CD4-positive, alpha-beta T cell treated with Interleukin-2 at 100 ng/mL for 4 hours (primary cell): ENCODE measurements at places on chromosomes 6 and 20.
A peak's percentile ranks its signal among the peaks of the same experiment; 100 is the strongest.

DNA sequence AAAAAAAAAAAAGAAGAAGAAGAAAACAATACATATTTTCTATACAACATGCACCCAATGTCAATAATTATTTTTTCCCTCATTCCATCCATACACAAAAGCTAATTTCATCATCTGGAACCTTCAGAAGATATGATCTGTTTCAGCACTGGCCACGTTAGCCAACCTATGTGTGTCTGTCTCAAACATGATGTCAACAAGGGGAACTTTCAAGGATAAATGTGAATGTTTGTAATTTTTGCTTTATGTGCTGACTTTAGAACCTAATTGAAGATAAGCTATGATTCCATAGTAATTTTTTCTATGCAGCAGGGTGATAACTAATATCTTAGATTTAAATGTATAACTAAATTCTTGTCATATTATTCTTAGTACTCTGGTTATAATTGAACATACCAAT lies 37.9 kb downstream of the IPCEF1 start:
- DNase-seq: no peak

GRCh38 chr20:56736285-56736857 lies 107.3 kb downstream of the TFAP2C start:
- no peak for DNase-seq

DNA sequence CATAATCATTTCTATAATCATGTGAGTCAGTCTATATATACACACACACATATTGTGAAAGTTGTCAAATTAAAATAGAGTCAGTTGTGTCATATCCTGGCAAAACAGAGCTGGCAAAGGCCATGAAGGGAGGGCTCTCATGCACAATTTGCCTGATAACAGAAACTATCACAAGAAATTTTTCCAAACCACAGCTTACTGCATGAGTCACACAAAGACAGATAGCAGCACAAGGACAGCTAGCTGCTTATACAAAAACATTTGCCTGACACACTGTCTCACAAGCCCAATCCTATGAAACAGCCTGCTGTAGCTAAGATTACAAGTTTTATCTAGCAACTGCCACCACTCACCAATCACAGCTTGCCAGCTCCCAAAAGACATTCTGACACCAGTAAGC lies 848.5 kb upstream of the MAN1A1 start:
- DNase-seq: no peak

- no peak for DNase-seq
Observed at GRCh38 chr6:144908004-144908403, 622.9 kb downstream of the UTRN start.

DNA sequence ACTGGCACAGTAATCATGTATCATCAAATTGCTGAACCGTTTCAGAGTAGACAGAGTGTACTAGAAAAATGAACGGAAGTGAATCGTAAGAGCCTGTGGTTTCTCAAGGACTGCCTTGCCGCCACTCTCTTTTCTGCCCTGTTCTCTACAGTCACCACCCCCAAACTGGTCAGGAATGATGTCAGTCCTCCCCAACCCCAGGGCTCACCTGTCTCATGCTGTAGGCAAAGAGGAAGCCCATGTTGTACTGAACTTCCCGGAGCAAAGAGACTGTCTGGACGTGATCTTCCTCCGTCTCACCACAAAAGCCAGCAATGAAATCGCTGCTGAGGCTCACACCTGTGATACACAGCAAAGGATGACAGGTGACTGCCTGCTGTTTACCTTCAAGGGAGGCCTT lies 31.0 kb downstream of the CDK5RAP1 start:
- DNase-seq: peak; percentile 88

- no peak for DNase-seq
Observed at GRCh38 chr6:7129784-7130569, 22.2 kb downstream of the RREB1 start.

- DNase-seq: no peak
Observed at GRCh38 chr6:138528137-138528536, 28.8 kb upstream of the NHSL1 start.

DNA sequence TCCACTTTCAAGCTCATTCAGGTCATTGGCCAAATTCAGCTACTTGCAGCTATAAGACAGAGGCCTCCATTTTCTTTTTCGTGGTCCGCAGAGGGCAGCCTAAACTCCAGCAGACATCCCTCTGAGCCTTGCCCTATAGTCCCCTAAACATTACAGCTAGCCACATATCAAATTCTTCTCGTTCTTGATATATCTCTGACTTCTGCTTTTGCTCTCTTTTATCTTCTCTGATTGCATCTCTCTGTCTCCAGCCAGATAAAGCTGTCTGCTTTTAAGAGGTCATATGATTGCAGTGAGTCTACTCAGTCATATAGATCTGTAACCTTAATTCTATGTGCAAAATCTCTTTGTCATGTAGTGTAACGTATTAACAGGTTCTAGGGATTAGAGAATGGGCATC lies 358.4 kb upstream of the RGS17 start:
- no peak for DNase-seq

- DNase-seq: no peak
Observed at GRCh38 chr6:147117580-147117979, 86.6 kb upstream of the STXBP5 start.

GRCh38 chr20:48608756-48609155 lies 219.0 kb downstream of the PREX1 start:
- DNase-seq: no peak

DNA sequence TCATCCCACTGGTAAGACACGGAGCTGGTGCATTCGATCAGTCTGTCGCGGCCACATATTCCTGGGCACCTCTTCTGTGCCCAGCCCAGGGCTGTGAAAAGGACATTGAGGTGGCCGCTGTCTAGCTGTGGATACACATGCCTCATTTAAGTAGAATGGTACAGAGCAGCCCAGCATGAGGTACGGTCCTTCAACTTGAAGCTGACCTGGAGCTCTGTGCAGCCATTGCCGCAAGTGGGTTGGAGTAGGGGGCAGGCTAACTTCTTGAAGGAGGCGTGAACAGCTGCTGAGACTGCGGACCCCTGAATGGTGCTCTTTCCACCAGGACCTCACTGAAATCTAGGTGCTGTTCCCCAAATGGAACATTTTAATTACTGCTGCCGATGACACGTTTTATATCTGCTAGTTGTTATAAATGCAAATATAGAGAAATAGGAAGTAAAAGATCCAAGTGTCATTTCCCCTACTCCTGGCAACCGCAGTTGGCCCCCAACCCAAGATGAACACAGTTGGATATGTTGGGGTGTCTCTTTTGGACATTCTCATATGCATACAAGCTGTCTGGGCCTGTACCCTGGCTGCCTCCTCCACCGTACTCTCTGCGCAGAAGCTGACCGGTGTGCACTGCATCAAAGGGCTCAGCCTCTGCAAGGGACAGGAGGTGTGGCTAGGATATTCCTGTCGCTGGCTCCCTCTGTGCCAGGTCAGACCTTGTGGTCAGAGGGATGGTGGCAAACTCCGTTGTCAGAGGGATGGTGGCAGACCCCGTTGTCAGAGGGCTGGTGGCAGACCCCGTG lies 86.1 kb downstream of the CDC5L start:
- DNase-seq: no peak

DNA sequence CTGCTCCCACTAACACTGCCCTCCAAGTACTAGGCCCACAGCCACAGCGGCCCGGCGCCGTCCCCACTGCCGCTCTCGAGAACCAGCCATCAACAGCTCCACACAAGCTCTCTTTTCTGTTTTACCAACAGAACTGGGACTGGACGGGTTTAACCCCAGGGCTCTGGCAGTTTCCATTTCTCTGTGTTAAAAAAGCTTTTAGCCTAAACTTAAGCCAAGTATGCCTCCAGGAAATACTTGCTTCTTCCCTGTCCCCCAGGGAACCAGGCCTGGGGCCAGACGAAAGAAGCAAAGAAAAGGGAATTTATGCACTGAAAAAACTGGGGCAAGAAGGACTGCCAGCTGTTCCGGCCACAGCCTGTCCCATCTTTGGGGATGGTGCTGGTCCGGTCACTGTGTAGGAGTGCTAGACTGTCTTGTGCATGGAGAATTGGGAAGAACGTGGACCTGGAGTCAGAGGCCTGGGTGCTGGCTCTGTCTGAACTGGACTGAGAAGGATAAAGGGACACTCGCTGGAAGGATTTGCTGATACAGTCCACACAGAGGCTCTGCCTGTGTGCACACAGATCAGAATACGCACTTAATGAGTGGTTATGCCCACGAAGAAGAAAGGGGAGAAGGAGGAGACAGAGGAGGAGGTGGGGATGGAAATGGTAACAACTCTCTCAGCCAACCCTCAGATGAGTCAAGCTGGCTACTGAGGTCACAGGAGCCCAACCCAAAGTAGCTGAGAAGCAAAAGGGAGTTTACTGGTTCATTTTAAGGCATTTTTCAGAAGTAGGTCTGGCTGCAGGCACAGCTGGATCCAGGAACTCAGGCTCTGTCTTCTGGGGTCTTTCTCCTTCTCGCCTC lies 254.4 kb upstream of the PMEPA1 start:
- DNase-seq: no peak

- DNase-seq: no peak
Observed at GRCh38 chr20:61805781-61806180, 259.9 kb downstream of the TAF4 start.
